Fibroblast of mammary gland (primary cell): ENCODE measurements at places on chromosomes 3 and 15.
A peak's percentile ranks its signal among the peaks of the same experiment; 100 is the strongest.

DNA sequence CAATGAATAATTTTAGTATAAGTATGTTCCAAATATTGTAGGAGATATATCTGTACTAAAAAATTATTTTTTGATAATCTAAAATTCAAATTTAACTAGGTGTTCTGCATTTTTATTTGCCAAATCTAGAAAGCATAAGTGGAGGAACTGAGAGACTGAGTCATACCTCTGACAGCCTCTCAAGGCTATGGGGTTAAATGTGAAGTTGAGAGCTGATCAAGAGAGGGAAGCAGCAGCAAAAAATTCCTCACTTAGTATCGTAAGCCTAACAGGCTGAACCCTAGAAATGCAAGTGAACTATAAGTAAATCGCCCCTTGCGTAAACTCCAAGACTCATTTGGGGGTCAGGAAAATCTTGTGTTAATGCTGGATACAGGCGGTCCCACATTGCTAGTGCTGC is 12.8 kb upstream of the TOPAZ1 start:
- DNase-seq: no peak

DNA sequence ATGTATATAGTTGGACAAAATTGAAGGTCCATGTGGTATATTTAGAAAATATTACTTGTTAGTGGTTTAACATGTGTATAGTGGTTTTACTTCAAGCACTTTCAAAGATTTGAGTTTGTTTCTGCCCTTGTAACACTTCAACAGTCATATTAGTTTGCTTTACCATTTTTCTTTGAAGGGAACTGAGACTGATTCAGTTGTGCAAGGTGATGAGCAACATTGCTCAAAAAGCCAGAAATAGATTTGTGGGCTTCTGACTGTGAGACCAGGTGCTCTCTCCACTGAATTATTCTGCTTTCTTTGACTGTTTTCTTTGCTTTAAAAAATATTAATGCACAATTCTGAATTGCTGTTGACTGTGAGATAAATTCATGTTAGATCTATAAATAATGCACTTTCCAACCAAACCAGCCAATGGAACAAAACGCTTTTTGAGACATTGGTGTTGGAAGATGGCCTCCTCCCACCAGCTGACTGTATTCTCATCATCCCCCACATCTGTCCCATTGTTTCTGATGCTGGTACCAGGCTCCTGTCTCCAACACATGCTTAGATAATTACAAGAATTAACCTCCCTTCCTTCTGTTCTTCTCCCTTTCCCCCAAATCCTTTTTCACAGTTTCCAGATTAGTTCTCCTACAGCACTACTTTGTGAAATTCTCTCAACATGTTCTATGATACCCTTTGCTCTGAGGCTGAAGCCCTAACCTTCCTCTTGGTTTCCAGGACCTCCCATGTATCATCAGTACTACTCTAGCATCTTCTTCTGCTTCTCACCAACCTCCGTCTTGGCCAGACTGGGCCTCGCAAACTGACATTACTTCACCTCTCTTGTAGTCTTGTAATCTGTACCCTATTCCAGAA is 27.9 kb downstream of the PLCL2 start:
- DNase-seq: no peak

- DNase-seq: no peak
Observed at GRCh38 chr15:66023311-66023972, 154.2 kb downstream of the RAB11A start.

GRCh38 chr3:78858174-78858573 is 909.6 kb downstream of the ROBO1 start:
- DNase-seq: peak; percentile 31

DNA sequence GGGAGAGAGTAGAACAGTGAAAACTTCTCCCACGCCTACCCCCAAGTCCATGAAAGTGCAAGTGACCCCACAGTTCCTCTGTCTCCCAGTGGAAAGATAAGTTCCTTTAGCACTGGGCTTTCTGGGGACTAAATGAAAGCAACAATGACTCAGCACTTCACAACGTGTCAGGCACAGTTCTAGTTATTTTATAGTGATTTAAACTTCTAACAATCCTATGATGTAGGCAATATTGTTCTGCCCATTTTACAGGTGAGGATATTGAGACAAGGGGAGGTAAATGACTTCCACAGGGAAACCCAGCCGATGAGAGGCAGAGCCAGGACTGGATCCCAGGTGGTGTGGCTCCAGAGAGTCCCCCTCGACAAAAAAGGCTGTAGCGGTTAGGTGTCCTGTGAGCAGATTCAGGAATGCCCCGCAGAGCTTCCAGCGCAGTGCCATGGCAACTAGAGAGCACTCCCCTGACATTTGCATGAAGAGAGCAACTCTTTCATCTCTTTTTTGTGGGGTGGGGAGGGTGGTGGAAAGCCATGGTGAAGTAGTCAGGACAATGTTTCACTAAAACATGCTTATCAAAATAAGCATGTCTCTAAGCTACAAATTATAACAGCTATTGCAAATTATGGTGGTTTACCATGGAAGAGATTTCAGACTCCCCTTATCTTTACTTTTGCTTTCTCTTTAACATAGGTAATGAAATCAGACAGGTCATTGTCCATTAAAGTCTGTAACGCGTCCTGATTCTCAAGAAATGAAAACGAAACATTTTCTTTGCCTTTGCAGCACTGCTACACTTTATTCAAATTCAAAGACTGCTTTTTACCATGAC is 62.1 kb downstream of the NR2F2 start:
- no peak for DNase-seq

DNA sequence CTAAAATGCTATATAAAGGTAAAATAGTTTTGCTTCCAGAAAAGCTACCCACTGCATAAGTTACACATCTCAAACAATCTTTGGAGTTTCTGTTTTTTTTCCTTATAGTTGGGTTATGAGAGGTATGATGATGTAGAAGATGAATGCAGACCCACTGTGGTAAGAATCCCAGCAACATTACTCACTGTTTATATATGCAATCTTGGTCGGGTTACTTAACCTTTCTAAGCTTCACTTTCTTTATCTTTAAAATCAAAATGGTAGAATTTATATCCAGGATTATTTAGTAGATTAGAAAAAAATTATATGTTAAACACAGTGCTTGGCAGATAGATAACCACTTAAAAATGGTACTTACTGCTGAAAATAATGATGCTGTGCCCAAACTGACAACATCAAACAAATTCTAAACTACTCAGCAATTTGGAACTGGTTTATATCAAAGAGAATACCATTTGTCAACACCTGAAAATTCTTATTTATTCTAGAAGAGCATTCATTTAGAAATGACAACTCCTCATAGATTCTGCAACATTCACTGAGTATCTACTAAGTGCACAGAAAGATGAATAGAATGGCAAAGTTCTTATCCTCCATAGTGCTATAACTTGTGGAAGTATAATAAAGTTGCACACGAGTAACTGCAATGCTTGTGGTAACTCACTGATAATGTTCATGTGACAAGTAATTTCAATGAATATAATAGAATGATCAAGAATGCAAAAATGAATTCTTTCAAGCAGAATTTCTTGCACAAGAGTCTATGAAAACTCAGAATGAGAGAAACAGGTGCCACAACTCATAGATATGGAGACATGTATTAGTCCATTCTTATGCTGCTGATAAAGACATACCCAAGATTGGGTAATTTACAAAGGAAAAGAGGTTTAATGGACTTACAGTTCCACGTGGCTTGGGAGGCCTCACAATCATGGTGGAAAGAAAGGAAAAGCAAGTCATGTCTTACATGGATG is 129.0 kb upstream of the SLC7A14 start:
- peak; percentile 75 for DNase-seq

GRCh38 chr15:56972426-56972825 is 54.0 kb downstream of the TCF12 start:
- no peak for DNase-seq

- DNase-seq: peak; percentile 82
Observed at GRCh38 chr3:106589311-106589942, 720.6 kb upstream of the CBLB start.

GRCh38 chr3:44198284-44199269 is 43.1 kb upstream of the TOPAZ1 start:
- peak; percentile 75 for DNase-seq

GRCh38 chr3:125134952-125135351 is 77.6 kb downstream of the SLC12A8 start:
- no peak for DNase-seq
